Lung microvascular endothelial cell (primary cell): ENCODE measurements at places on chromosomes 11 and 22. TPM values are rescaled to one million over a fixed set of nuclear protein-coding genes. Genes with fewer than 3 reads are reported as not detected.
A peak's percentile ranks its signal among the peaks of the same experiment; 100 is the strongest.

DNA sequence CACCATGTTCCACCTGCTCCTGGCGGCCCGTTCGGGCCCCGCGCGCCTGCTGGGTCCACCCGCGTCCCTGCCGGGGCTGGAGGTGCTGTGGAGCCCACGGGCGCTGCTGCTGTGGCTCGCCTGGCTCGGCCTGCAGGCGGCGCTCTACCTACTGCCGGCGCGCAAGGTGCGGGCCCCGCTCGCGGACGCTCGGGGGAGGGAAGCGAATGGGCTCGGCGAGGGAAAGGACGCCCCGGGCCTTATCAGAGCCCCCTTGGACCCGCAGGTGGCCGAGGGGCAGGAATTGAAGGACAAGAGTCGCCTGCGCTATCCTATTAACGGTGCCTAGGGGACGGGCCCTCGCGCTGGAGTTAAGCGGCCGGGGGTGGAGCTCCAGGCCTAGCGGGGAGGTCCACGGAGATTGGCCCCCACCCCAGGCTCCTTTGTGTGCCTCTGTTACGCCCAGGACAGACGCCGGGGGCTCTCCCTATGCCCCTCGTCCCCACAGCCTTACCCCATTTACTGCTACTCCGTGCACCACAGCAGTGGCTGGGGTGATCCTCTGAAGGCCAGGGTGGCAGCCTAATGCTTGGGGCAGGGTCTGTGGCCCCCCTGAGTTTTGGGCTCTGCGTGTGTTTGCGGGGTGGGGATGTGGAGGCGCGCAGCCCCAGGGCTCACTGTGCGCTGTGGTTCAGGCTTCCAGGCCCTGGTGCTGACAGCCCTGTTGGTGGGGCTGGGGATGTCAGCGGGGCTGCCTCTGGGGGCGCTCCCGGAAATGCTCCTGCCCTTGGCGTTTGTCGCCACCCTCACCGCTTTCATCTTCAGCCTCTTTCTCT, 1.1 kb downstream of the TM7SF2 start:
- DNase-seq: peak; percentile 46

DNA sequence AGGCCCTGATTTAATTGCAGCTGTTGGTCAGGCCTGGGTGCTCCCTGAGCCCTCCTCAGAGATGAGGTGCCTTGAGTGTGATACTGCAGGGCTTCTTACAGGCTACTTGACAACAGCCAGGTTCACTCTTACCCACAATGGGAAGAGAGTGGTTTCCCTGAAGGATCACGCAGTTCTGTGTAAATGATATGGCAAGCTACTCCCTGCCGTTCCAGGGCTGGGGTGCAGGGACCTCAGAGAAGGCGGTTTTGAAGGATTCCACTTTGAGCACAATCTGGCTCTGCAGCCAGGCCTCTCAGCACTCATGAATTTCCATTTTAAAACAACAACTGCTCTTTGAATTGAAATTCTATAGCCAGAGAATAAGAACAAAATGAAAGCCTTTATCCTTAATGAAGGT, 92.9 kb downstream of the SLC17A6 start:
- DNase-seq: no peak

DNA sequence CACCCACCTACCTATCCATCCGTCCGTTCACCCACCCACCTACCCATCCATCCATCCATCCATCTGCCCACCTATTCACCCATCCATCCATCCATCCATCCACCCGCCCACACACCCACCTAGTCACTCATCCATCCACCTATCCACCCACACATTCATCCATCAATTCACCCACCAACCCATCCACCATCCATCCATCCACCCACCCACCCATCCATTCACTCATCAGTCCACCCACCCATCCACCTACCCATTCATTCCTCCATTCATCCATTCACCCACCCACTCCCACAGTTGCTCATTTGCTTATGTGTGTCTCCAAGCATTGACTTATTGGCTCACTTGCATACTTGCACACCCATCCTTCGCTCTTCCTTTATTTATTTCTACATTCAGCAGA, 50.1 kb downstream of the MYO7A start:
- no peak for DNase-seq

DNA sequence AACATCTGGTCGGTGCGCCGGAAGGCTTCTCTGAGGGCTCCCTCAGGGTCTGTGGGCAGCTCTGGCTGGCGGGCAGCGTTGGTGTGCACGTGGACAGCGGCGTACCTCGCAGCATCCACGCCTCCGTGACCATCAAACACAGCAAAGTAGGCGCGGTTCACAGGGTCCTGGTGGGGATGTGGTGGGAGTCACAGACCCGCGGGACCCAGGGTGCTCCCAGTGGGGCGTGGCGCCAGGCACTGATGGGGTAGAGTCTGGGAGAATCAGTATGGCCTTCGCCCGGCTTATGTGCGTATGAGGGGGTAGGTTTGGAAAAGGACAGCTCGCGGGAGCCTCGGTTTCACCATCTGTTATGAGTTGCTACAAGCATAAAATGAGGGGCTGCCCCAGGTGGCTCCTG, 19.2 kb downstream of the PPM1F start:
- no peak for DNase-seq

GRCh38 chr11:32884023-32884422, 8.6 kb upstream of the QSER1 start:
- no peak for DNase-seq

GRCh38 chr22:17228725-17229126, 9.5 kb upstream of the ADA2 start:
- no peak for DNase-seq

DNA sequence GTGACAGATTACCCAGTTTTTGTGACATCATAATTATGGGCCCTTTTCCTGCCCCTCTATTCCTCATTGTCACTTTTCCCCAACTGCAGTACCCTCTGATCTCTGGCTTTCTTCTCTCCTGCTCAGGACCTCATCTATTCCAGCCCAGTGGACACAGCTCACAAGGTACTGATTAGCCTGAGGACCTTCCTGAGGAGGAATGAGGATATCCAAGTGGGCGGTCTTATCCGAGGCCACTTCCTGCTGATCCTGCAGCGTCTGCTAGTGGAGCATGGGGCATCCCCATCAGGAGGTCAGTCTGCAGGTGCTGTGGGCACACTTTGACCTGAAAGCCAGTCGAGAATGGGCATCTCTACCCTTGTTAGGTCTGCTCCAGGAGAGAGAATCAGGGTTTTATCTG, 24.5 kb upstream of the CCDC134 start:
- no peak for DNase-seq

DNA sequence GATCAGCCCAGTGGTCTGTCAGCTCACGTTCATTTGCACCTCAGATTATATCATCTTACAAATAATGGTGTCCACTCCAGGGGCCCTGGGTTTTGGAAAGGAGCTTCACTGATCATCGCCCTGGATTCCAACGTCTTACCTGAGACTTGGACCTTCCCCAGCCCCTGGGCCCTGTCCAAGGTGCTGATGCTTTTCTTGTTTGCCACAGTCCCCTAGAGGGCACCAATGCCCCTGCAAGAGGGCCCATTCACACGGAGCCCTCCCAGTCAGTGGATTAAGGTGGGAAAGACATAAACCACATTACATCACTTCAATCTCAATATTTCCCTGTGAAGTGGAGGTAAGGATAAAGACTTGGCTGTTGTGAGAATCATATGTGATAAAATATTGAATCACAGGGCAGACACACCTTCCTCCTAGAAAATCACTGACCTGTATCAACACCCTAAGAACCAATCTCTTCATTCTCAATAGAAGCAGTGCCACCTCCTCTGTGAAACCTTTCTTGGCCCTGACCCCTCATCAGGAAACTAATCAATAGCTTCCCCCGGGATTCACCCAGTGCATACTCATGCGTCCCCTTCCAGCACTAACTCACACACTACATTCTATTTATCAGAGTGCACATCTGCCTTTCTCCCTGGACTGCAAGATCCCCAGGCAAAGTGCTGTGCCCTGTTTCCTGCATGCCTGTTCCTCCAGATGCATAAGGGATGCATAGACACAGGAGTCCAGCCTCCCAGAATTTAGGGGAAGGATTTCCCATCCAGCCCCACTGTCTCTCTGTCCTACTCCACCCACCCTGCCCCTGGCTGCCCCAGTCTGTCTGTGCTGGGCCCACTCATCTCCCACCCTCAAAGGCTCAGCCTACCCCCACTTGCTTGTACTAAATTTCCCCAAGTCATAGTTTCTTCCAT, 167.0 kb downstream of the BUD13 start:
- peak; percentile 57 for DNase-seq

- no peak for DNase-seq
These were observed 2.1 kb downstream of the SSTR3 start for GRCh38 chr22:37210041-37210803.

GRCh38 chr11:23976426-23976825, 520.4 kb upstream of the LUZP2 start:
- no peak for DNase-seq

HOATZ gene
- total RNA-seq: not detected in 2 replicates

CRYBB3 gene
- total RNA-seq: under 0.01 and 0.22 TPM in 2 replicates

DNA sequence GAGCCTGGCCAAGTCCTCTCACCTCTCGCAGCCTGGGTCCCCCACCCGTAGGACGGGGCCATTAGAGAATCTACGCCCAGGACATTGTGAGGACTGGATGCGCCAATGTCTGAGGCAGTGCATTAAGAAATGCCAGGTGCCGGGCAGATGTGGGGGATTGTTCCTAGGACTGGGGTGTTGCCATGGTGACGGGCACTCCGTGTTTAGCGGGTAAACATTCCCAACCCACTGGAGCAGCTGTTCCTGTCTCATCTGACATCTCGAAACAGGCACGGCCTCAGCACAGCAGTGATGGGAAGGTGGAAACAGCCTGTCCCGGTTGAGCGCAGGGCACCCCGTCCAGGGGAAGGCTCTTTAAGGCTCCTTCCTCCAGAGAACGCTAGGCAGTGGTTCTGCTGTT, 99.6 kb upstream of the RTL6 start:
- DNase-seq: no peak

PANX3 gene
- not detected in 2 replicates for total RNA-seq

- no peak for DNase-seq
These were observed 10.7 kb downstream of the TTLL1 start for GRCh38 chr22:43078522-43078921.

GRCh38 chr22:46969491-46969890, 207.0 kb downstream of the TBC1D22A start:
- no peak for DNase-seq

AMOTL1 gene
- 29.8 and 31.8 TPM in 2 replicates for total RNA-seq

- peak; percentile 91 for DNase-seq
These were observed 10.9 kb downstream of the PHLDB1 start for GRCh38 chr11:118618115-118618990.

DNA sequence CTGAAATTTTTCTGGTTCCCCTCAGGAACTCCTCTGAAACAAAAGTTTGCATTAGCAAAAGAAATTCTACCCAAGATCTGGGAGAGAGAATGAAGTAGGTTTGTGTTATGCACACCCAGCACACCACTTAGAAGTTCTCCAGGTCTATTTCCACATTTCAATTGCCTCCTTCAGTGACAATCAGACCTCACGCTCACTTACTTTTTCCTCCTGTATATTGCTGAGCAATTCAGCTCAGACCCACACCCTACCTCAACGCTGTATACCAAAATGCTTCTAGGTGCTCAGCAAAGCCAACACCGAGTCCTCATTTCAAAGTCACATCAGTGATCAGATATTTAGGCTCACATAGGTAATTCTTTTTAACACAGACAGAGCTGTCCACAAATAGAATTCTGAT, 19.2 kb downstream of the MRGPRX3 start:
- no peak for DNase-seq

DNA sequence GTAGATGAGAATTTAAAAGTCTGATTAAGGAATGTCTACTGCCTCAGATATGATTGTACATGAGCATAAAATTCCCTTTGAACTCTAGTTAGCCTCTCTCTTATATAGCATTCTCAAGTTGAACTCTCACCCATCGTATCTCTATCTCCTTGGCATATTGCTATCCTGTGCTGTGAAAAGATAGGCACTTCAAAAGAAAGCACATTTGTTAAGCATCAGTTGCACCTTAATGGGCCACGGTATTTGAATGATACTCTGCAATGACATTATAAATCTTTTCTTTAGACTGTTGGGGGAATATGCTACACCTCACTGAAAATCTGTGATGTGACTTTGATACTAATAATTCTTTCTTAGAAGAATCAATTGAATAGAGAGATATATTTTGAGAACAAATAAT, 570.7 kb downstream of the JRKL start:
- DNase-seq: no peak

PRR33 gene
- not detected in 2 replicates for total RNA-seq

AMPD3 gene
- 1.1 and 6.5 TPM in 2 replicates for total RNA-seq

CNTF gene
- total RNA-seq: 0.99 and 1.1 TPM in 2 replicates

DNA sequence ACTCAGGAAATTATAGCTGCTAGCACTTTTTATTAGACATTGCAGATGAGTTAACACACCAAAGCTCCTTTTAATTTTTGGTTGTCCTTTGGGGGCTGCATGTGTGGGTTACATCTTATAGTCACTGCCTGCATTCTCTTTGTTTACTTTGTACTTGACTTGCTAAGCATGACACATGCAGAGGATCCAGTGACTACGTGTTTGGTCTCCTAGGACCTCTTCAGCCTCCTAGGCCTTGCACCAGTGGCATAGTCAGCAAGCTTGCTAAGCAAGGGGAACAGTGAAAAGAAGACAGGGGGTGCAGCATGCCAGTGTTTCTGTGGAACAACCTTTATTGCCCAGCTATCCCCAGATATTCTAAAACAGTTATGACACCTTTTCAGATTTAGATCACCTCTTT, 108.2 kb downstream of the PAX6 start:
- no peak for DNase-seq
